ENCODE measurements at places on chromosomes 2 and 18.

DNA sequence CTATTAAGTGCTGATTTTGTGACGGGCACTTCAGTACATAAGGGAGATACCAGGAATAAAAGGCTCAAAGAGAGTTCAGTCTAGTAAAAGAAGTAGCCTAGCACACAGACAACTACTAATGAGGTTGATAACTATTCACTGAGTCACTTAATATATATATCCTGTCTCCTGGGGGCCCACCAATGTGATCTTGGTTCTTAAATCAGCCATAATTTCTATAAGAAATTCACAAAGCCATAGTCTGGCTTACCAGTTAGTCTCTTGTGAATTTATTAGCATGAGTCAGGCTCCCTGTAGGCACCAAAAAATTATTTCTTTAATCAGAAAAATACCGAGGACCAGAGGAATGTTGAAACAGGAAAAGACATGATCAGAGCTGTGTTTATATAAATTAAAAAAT, 10.4 kb downstream of the KCNE4 start:
- no peak for DNase-seq

DNA sequence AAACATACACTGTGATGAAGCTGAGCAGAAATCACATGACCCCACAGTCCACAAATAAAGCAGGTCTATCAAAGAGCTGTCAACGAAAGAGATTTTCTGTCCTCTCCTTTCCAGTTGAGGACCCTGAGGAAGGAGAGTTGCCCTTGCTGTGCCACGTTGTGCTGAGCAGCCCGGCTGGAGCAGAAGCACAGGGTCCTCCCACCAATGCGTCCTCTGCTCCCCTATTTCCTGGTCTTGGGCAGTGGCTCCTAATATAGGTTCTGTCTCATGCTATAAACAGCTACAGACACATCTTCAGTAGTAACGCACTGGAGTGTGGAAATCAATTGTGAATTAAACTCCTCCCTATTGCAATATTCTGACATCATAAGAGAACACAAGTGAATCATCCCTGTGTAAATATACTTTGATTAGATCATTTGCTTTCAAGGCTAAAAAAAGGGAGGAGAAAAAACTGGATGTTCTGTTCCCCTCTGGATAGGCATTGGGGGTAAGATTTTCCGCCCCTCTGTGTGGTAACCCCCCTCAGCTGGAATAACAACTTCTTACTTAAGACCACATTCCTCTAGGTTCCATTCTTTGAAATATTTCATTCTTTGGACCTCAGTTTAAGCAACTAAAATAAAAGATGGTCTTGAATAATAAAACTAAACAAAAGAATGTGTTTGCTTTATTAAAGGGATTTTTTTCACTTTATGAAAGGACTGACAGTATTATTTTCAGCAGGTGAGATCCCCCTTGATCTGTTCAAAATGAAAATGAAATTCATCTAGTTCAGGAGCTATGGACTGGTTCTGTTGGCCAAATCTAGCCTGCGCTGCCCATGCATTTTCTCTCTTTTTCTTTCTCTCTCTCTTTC, 8.3 kb upstream of the RHOB start:
- DNase-seq, result no peak

DNA sequence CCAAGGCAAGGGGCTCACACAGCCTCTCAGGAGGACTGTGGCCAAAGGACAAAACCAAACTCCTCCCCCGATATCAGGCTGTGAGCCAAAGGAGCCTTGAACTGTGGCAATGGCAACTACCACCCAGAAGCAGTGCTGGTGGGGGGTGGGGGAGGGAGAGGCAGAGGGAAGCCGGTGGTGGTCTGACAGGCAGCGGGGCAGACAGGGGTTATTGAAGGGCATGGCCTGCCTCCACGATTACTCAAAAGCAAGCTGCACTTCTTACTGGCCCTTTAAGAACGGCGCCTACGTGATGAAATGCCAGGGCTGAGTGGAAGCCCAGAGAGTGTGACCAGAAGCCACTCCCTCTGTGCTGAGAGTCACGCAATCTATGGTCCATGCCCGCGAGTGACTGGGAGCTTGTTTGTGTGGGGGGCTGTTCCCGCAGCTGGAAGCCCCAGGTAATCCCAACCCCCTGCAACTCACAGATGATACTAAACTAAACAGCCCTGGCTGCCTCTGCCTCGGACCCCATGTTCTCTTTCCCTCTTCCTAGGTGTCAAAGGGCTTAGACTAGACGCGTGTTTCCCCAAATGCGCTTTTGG, 128.2 kb upstream of the CXCR4 start:
- peak; percentile 18 for DNase-seq

DNA sequence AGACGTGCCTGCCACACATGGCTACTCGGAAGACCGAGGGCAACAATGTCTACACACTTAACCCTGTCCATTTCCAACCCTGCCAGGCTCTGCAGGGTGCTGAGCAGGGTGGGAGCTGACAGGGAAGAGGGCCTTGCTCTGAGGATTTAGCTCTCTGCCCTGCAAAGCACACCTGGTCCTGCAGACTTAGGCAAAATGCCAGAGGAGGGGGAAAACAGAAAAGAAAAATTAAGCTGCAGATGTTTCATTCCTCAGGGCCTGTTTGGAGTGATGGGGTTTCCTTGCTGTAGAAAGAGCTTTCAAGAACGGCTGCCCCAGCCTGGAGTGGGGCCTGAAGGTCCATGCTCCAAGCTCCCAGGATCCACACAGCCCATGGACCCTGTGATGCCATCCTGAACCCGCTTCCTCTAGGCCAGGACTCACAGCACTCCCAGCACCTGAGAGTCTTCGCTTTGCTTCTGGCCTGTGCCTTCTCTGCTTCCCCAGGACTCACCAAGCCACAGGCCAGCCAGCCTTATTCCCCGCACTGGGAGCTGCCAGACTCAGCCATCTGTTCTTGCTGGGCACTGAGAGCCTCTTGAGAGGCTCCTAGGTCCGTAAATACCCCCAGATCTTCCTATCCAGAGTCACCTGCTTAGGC, 9.1 kb upstream of the TEX51 start:
- no peak for DNase-seq

DNA sequence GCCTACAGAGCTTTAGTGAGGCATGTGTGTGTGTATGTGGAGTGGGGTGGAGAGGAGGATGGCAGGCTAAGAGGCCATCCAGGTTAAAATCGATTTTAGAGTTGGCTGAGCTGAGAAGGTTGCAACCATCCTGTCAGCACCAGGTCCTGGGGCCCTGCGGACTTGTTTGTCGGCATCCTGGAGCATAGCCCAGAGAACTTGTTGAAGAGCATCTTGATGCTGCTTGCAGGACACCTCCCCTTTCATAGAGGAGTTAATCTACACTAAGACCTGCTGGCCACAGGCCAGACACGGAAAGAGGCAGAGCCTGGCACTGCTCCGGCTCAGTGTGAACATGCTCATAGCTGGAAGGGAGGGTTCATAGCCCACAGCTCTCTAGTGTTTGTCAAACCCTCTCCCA, 72.1 kb upstream of the RGPD5 start:
- DNase-seq, result no peak

- DNase-seq, result no peak
Measured at GRCh38 chr2:13102397-13103063, 385.8 kb downstream of the TRIB2 start.

GRCh38 chr2:30510409-30510808, 63.4 kb downstream of the LCLAT1 start:
- DNase-seq, result no peak

All from ELF-1 (cell line).